IMR-90 (cell line): ENCODE measurements at places on chromosomes 3 and 15.

GRCh38 chr15:71496336-71496955, 313.9 kb upstream of the NR2E3 start:
- DNase-seq: peak; percentile 62

GRCh38 chr3:182486463-182486862, 306.8 kb upstream of the ATP11B start:
- DNase-seq: no peak

- DNase-seq: no peak
Measured at GRCh38 chr3:127421943-127422662, 134.3 kb upstream of the PRR20G start.

DNA sequence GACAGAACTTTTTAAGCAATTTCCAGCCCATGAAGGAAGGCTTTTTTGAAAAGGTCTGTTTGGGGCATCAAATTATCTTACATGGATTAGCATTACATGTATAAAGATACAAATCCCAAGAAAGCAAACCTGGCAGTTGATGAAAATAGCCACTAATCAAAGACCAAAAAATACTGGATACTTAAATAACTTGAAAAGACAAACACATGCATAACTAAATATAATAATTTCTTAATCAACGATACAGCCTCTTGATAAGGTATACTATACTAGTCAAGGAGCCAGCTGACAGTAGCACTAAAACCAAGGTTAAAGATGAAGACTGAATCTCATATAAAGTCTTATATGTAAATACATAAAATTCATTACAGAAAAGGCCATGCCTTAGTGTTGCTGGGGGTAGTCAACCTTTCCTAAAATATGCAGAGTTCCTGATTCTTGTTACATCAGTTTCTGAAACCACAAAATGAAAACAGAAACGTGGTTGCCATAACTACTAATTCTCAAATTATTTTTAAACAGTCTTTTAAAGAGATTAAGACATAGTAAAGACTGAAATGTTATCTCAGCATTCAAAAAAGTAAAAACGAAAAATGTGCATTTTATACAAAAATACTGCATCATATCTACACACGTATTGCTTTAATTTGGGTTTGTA, 2.0 kb downstream of the ANKRD28 start:
- DNase-seq: peak; percentile 68

GRCh38 chr3:114624571-114625181, 330.8 kb downstream of the TIGIT start:
- DNase-seq: peak; percentile 99

DNA sequence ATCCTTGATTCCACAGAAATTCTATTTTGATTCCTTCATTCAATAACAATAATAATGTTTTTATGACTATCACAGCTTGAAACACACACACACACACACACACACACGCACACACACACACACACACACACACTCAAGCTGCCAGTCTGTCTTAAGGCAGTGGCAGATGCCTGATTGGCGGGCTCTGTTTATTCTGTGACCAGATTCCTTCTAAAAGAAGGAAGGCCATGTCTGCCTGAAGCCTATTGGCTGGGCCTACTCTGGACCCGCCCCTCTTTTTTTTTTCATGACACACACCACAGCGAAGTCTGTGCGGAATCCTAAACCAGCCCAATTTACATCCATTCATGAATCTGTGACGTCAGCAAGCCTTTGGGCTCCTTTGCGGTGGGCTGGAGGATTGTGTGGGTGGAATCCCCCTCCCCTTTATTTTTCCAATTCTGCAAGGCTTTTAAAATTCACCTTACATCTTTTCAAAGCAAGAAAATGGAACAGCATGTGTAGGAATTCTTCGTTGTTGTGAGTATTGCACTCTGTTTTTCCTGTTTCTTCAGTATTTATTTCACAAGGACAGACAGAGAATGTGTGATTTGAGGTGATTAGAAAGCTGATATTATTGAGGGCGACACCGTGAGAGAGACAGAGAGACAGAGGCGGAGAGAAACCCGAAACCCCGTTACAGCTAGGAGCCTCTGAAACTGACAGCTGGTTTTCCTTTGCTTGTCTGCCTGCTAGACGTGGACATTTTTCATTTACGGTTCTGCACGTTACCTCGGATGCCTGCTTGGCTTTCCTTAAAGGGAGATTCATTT, at the start of gene MAP3K13:
Gene MAP3K13 (plus strand): TSS at position 287 of the 812 bp plus-strand sequence. CDS start 65,446 bp downstream, outside the sequence.
- DNase-seq: peak; percentile 94

DNA sequence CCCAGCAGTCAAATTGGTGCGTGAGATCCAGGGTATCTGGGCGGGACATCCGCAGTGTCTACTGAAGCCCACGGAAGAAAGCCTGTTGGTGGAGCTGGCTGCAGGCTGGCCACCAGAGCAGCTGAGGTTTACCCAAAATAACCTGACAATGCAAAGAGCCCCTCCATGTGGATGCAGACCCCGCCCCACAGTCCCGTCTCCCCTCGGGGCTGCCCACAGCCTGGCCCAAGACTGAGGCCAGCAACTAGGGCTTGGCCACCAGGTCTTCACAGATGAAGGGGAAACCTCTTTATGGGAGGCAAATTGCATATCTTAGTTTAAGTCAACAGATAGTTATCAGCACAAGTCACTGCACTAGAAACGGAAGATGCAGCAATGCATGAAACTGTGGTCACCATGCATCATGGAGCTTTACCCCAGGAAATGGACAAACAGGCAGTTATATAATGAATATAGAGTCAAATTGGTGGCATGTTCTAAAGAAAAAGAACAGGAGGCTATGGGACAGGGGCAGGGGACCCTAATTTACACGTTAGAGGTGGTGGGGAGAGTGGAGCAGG, 86.3 kb downstream of the ARNT2 start:
- DNase-seq: no peak

DNA sequence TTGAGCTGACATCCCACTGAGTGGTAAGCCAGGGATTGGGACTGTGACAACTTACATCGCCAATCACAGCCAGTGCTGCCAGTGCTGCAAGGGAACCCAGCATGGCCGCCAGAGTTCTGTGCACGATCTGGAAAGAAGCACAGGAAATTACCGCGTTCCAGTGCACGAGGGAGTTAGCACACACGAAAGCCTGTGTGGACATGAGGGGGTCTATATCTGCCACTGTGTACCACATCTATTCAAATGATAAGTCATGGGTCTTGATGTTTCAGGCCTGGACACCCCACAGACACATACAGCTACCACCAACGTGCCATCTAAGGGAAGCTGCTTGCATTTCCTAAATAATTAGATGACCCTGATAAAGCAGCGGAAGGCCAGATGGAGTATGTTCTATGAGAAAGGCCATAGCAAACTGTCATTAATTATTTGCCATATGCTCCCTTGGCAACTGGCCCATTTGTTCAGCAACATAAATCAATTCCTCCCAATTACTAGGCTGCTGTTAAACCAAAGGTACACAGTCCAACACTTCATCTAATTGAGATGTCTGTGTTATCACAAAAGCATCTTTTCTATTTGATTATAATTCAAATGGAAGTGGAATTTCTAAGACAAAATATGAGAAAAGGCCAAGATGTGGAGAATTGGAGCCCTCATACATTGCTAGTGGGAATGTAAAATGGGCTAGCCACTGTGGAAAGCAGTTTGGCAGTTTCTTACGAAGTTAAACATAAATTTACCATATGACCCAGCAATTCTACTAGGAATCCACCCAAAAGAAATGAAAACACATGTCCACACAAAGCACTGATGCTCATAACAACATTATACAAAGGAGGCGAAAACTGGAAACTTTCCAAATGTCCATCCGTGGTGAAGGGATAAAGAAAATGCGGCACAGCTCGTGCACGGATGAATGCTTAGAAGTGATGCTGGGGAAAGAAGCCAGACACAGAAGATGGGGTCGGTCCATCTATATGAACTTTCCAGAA, 108.3 kb downstream of the OCA2 start:
- DNase-seq: no peak

GRCh38 chr3:193418576-193419373, 40.2 kb upstream of the ATP13A5 start:
- DNase-seq: no peak

DNA sequence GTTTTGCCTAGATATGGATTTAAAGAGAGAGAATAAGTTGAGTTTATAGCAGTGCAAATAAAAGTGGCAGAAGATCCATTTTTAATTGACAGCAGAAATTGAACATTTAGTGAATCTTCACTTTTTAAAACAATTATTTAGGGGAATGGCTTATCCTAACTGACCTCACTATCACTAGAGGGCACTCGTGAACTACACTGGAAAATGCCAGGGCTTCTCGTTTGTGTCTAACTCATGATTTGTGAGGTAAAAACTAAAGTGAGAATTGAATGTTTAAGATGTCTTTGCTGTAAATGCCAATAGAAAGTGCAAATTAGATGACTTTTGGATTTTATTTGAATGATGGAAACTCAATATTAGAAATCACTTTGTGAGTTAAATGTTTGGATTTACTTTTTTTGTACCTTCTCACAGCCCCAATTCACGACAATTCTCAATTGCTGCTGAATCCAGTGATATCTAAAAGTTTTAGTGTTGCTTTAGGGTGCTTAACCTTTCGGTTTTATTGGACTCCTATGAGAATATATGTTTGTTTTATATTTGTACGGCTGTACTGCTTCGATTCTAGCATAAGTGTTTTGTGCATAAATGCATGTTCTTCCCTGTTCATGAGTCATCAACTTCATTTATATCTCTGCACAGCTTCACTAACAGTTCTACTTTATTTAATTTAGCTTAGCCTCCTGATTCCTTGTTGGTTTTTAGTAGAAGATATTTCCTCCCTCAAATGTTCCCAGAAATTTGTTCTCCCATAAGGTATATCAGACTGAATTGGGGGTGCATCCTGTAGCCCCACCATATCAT, 462.1 kb downstream of the MFSD1 start:
- DNase-seq: peak; percentile 46

DNA sequence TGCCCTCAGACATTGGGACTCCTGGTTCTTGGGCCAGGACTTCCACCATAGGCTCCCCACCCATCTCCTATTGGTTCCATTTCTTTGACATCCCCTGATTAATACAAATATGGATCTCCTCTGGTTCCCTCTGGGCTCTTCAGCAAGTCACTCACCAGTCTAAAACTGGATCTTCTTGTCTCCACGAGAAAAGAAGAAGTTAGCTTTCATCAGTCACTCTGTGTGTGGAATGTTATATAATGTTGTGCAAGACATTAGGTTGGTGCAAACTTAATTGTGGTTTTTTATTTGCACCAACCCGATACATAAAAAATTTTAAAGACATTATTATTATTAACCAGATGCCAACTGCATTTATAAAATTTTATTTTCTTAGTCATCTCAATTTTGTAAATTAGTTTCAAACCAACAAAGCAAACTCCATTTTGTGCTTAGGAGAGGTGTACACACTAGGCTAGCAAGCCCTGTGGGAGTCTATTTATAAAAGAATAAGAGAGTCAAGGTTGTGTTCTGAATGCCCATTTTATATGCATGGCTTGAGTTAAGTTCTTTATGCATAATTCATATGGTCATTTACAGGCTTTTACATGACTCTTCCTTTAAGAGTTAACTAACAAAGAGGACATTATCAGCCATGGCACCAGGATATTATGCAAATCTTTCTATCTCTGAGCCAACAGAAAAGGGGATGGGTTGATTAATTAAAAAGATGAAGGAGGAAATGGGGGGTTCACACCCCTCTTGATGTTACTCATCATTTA, 35.1 kb upstream of the IL12A start:
- DNase-seq: no peak

GRCh38 chr3:125325746-125326145, 49.4 kb downstream of the ZNF148 start:
- no peak for DNase-seq
